ENCODE measurements at places on chromosomes 1 and 21.

DNA sequence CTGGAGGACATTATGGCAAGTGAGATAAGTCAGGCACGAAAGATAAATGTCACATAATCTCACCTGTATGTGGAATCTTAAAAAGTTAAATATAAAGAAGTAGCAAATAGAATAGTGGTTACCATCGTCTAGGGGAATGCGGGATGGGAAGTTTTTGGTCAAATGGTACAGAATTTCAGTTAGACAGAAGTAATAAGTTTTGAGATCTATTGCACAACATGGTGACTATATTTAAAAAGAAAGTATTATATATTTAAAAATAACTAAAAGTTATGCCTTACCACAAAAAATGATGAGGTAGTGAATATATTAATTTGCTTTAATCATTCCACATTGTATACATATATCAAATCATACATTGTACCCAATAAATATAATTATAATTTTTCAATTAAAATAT is 106.2 kb upstream of the BRINP3 start:
- DNase-seq = no peak

DNA sequence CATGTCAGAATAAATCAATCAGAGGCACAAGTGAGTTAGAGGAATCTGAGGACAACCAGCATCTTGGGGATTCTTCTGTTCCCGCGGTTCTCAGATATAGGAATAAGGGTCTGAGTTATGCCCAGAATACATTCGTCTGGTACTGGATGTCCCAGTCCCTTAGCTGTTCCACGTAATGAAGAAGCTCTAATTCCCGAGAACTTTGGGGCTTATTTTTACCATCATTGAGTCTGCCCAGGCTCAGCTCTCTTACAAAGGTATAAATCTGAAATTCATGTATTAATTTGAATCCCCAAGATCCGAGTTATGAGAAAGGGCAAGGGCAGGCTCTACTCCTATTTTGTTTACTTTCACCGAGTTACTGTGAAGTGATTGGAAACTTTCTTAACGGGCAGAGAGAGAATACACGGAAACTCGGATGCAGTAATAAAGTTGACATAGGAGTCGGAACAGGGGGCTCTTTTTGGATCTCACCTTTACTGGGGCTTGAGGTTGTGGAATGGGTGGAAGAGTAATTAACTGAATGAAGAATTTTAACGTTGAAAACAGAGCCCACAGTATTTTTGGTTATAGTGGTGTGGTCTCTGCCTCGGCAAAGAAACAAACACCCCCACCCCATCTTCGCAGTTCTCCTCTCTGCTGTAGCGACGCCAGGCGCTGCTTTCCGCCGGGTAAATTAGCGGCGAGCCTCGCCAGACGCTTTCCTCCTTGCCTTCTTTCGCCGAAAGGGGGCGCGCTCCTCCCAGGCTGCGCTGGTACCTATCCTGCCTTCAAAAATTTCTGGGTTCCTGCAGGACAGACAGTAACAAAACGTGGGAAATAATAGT is 7.1 kb downstream of the PRRX1 start:
- no peak for DNase-seq

DNA sequence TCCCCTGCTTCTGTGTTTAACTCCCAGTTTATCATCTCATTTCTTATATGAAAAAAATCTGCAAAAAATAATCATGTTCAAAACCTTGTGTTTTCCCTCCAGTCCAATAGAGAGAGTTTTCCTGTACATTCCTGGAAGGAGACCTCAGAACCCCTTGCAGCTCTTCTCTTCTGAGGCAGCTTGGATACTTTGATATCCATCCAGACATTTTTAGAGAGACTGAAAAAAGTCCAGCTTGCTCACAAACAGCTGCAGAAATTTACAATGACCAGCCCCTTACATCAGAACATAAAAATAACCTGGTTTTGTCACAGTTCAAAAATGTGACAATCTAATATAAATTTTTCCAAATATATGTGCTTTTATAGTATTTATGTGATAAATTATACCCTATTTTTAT is 73.3 kb upstream of the C1orf115 start:
- DNase-seq = no peak

GRCh38 chr1:41800311-41800829 is 118.4 kb downstream of the HIVEP3 start:
- no peak for DNase-seq

- peak; percentile 65 for DNase-seq
Observed at GRCh38 chr1:6419804-6420453, at the start of gene HES2. Gene HES2 (minus strand): TSS chr1:6419919. CDS start chr1:6419820, 99 bp downstream.

DNA sequence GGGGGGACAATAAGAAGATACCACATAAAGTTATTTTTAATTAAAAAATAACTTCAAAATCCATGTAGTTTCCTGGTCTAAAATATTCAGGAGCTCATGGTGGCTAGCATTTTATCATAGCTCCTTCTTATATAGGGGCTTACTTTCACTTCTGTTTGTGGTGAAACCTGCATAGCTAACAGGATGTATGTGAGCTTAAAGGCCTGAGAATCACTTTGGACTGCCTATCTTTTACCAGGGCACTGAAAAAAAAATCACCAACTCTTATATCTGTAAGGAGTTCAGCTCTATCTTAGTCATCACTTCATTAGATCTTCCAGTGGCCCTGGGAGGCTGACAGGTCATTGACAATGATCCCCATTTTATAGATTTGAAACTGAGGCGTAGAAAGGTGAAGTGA is 21.3 kb downstream of the UROD start:
- DNase-seq = no peak

- DNase-seq = no peak
Observed at GRCh38 chr1:239218301-239218700, 168.1 kb upstream of the CHRM3 start.

DNA sequence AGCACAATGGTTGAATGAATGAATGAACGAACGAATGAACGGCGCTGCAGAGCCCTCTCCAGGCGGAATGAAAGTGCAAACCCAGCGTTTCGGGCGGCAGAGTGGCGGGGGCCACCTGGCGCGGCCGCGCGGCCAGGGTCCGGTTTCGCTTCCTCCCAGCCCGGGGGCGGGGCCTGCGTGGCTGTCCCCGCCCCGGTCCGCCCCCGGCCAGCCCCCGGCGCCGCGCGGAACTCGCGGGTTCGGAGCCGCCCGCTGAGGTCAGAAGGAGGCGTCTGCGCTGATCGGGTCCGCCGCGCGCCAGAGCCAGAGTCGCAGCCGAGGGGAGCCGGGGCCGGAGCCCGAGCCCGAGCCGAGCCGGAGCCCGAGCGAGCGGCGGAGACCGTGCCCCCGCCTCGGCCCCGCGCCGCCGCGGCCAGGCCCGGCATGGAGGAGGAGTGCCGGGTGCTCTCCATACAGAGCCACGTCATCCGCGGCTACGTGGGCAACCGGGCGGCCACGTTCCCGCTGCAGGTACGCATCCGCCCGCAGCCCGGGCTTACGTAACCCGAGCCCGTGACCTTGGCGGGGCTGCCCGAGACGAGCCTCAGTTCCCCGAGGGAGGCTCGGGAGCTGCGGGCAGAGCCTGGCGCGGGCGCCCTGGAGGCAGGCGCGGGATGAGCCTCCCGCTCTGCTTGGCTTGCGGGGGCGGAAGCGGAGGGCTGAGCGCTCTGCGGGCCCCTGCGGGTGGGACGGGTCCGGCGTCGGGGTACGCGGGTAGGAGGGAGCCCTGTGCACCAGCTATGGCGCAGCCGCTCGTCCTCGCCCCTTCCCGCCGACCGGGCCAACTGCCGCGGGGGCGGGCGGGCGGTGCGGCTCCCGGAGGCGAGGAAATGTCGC is at the start of gene PDXK:
Gene PDXK (plus strand): TSS at position 258 of the 876 bp plus-strand sequence. CDS start 166 bp downstream, at position 424.
- peak; percentile 82 for DNase-seq

DNA sequence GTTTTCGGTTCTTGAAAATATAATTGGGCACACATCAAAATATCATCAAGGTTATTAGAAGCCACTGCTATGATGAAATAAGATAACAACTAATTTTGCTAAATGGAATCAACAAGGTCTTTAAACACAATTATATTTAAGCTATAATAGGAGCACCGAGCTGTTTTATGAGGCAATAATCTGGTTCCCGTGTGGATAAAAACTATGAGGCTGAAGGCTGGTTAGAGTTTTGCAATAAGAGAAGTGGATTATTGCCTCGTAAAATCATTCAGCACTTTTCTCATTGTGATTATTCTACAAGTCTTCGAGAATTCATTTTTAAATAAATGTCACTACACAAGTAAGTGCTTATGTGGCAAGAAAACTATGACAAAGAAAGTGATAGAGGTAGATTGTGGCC is 975.7 kb upstream of the ADGRL2 start:
- no peak for DNase-seq

- DNase-seq = no peak
Observed at GRCh38 chr1:22685591-22686059, 25.0 kb upstream of the EPHB2 start.

- no peak for DNase-seq
Observed at GRCh38 chr1:15428815-15429435, 9.3 kb upstream of the CTRC start.

DNA sequence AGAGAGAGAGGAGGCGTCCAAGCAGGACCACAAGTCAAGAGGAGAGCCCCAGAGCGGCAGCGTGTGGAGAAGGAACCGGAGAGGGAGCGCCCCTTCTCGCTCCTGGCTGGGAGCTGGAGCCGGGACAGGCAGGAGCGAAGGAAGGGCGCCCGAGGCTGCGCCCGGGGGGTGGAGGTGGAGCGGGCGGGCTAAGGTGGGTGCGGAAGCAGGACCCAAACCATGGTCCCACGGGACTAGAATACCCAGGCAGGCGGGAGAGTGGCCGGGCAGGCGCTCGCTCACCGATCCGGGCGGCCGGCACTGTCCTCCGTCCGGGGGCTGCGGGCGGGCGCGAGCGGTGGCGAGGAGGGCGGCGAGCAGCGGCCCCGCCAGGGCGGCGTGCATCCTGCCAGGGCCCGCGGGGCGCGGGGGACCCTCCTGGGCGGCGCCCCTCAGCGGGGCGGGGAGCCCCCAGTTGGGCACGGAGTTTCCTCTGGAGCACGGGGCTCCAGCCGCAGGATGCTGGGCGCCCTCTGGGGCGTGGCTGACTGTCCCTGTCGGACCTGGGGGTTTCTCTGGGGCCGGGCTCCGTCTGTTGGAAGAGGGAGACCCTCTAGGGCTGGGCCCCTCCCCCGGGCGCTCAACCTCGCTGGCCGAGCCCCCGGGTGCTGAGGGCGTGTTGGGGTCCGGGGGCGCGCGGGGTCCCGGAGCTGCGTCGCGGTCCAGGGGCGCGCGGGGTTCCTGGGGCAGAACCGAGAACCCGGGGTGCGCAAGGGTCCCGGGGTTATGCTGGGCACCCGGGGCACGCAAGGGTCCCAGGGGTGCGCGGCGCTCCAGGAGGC is 569 bp downstream of the TRABD2B start:
- DNase-seq = no peak

GRCh38 chr1:67224856-67225255 is 58.6 kb downstream of the IL23R start:
- DNase-seq = no peak

GRCh38 chr1:93025572-93025971 is 53.5 kb upstream of the MTF2 start:
- no peak for DNase-seq

- DNase-seq = no peak
Observed at GRCh38 chr1:109499661-109500536, 6.0 kb downstream of the CYB561D1 start.

DNA sequence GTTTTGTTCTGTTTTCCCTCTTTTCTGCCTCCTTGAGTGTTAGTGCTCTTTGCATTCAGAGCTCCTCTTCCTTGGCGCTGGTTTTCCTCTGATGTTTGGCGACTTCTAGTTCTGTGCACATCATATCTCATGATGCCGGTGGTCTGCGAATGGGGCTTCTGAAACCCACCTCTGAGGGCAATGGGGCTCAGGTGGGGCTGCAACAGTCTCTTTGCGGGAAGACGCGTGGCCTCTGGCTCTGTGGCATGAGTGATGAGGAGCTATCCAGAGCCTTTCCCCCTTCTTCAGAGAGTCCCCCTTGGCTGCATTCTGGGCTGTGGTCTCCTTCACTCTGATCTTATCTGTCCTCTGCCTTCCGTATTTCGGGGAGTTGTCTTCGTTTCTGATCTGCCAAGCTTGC is 39.0 kb downstream of the TNFRSF8 start:
- no peak for DNase-seq

- DNase-seq = no peak
Observed at GRCh38 chr1:25616987-25617624, 515 bp downstream of the MAN1C1 start.

DNA sequence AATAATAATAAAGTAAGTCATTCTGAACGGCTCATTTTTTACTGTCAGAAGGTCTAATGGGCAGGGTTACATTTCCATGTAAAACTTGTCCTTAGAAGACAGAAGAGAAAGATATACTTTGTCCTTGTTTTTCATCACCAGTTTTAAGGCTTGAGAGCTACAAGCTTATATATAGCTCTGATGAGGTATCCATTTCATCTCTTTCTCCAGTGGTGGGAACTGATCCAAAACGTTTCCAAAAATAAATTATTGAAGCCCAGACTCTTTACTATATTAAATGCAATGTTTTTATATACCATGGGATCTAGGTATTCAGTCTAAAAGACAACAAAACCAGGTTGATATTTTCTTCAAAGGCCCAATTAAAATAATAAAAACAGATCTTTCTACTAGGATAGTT is 8.7 kb downstream of the B3GALNT2 start:
- DNase-seq = no peak

GRCh38 chr1:90339811-90340210 is 344.9 kb downstream of the ZNF326 start:
- no peak for DNase-seq

GRCh38 chr21:35814858-35815619 is 245.3 kb downstream of the SETD4 start:
- no peak for DNase-seq

- no peak for DNase-seq
Observed at GRCh38 chr1:27856561-27857343, 15.6 kb upstream of the THEMIS2 start.

DNA sequence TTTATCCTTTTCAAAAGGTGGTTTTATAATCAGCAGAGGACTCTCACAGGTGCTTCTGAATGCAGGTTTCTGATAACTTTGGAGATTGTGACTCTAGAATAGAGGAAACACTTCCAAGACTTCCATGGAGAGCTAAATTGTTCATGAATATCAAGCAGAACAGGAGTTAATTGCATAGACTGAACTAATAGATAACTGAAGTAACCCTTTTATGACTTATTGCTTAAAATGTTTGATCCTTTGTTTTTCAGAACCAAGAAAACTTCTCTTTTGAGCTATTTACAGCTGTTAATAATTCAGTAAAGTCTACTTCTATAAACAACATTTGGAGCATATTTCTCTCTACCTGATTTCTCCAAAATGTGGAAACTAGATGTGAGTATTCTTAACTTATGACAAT is 19.9 kb downstream of the TEX46 start:
- no peak for DNase-seq

GRCh38 chr1:109626682-109627408 is 7.2 kb downstream of the AMPD2 start:
- no peak for DNase-seq

DNA sequence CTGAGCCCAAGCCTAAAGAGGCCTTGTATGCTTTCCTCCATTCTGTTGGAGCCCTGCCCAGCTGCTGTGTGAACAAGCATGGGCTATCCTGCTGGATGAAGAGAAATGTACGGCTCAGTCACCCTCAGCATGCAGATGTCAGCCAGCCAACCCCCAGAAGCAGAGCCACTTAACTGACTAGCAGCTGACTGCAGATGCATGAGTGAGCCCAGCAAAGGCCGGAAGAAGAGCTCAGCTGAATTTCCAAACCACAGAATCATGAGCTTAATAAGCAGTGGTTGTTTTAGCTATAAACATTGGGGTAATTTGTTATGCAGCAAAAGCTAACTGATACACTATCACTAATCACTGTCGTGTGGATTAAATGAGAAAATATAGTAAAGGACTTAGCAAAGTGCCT is 39.0 kb downstream of the FOXO6 start:
- DNase-seq = no peak

- no peak for DNase-seq
Observed at GRCh38 chr1:43233631-43234030, 36.2 kb upstream of the TMEM125 start.

GRCh38 chr21:38843806-38844503 is 38.2 kb downstream of the ETS2 start:
- no peak for DNase-seq

GRCh38 chr1:58975888-58976287 is 192.0 kb upstream of the JUN start:
- no peak for DNase-seq
